Natural killer cell (primary cell): ENCODE measurements at places on chromosomes 2 and 18. TPM values are rescaled to one million over a fixed set of nuclear protein-coding genes. Genes with fewer than 3 reads are reported as not detected.

- no peak for DNase-seq
These were observed 73.1 kb downstream of the TLK1 start for GRCh38 chr2:171087547-171087946.

- no peak for DNase-seq
These were observed 74.6 kb downstream of the PID1 start for GRCh38 chr2:229196448-229196847.

SLC4A5 gene
- 8.4 TPM for total RNA-seq

DNA sequence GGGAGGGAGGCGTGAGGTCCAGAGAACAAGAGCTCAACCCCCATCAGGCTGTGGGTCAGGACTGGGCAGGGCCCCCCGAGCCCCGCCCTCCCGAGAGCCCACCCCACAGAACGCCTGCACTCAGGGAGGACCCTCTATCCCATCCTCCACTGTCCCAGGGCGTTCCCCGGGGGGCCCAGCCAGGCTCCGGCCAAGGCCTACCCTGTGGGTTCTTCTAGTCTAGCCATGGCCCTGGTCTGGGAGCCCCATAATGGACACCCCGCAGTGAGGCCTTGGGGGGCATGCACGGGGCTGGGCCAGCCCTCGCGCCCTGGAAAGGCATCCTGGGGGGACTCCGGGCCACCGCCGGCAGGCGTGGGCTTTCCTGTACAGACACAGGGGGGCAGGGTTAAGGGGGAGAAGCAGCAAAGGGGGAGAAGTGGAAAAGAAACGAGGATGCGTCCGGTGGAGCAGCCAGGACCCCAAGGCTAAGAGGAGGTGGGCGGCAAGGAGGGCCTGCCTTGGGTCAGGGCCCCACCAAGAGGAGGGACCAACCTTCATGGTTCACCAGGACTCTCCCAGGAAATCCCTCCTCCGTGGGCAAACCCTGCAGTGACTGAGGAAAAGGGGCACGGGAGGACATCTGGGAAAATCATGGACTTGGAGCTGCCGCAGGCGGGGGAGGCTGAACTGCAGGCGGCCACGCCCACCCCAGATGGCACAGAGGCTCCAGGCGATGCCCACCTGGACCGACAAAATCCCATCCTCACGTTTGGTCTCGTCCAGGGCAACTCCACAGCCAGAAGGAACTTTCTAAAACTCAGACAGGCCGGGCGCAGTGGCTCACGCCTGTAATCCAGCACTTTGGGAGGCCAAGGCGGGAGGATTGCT, 2.7 kb upstream of the CROCC2 start:
- no peak for DNase-seq

DNA sequence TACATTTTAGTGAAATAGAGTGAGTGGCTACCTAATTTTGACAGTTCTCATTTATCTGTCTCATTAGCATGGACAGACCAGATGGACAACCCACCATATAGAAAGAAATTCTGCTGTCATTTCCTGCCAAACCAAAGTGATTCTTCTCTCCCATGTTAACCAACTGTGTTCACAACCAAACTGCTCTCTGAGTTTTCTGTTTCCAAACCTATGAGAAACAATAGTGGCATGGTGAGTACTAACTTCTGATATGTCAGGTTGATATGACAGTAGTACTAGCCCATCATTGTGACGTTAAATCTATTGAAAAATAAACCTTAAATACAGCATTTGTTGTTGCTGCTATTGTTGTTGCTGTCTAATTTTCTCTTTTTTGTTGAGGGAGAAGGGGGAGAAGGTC, 72.7 kb downstream of the IKZF2 start:
- no peak for DNase-seq

DNA sequence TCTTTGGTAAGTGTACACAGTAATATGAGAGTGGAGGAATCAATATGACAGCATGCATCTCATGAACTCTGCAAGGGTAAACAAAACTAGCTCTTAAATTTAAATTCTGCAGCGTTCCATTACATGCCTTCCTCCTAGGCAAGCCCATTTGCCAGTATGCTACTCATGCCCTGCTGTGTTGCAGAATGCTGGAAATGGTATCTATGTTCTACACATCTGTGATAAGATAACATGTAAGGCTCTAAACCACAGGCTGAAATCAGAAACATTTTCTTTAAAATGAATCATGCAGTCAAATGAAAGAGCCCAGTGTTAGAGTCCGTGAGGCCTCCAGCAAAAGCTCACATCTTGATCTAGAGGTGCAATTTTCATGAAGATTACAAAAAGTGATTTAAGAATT, 112.8 kb upstream of the FN1 start:
- DNase-seq = no peak

GRCh38 chr18:73690222-73690621, 457.4 kb downstream of the FBXO15 start:
- DNase-seq = no peak

GRCh38 chr2:147345246-147345645, 499.6 kb upstream of the ACVR2A start:
- DNase-seq = no peak

- no peak for DNase-seq
These were observed 141.4 kb downstream of the SPP2 start for GRCh38 chr2:234191819-234192407.

GRCh38 chr2:102356381-102356712, 751 bp downstream of the IL18R1 start:
- DNase-seq = no peak

LOXHD1 gene
- total RNA-seq = 0.14 TPM

DNA sequence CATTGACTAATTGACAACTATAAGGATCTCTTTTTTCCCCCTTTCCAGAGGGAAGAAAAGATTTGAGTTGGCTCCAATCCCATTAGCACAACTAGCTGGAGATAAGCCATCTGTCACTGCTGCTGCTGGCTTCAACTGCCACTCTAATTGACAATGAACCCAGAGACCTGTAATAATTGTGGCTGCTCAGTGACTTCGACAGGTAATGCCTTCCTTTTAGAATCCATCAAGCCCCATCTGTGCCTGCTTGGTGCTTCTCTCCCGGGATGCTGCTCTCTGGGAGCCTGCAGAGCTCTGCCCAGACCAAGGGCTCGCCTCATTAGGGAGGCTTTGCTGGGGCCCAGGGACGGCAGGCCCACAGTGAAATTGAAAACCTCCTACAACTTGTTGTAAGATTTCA, 376.7 kb upstream of the SOX11 start:
- no peak for DNase-seq

DNA sequence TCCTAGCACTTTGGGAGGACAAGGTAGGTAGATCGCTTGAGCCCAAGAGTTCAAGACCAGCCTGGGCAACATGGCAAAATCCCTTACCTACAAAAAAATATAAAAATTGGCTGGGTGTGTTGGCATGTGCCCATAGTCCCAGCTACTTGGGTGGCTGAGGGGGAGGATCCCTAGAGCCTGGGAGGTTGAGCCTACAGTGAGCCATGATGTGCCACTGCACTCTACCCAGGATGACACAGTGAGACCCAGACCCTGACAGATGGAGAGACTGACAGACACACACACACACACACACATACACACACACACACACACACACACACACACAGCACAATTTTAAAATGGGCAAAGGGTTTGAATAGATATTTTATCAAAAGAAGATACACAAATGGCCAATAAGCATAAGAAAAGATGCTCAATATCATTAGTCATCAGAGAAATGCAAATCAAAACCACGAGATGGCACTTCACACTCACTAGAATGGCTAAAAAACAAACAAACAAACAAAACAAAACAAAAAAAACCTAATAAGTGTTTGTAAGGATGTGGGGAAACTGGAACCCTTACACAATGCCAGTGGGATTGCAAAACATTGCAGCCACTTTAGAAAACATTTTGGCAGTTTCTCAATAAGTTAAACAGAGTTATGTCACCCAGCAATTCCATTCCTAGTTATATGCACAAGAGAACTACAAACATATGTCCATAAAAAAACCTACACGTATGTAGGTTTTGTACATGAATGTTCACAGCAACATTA, 42.3 kb downstream of the BAZ2B start:
- DNase-seq = no peak

DNA sequence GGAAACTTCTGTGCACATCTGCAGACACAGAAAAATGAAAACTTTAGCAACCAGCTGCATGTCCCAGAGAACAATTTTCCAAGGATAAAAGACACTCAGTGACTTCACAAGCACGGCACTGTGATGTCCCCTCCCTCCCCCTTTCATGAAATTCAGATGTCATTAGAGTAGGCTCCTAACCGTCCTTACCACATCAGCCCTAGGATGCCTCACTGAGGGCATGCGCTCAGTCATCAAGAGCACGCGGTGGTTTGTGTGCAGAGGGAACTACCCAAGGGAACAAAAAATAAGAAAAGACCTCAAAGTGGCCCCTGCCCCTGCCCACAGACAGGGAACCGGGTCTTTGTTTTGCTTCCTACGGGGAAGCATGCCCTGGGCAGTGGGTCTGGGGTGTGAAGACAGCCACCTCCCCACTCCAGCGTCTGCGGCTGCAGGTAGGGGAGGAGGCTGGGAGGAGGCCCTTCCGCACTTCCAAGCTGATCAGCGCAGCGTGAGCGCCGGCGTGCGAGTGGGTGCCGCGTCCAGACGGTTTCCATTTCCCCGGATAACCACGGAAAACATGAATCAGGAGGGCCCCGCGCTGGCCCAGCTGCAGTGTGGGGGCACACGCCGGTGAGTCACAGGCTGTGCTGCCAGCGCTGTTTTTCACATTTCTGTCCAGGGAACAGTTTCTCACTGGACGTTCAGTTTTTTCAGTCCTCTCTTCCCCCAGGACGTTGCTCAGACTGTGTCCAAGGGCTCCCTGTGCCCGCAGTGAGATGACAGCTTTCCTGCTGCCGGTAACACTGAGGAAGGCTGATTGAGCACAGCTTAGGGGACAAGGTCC, 70.6 kb downstream of the COPS8 start:
- DNase-seq = no peak

DNA sequence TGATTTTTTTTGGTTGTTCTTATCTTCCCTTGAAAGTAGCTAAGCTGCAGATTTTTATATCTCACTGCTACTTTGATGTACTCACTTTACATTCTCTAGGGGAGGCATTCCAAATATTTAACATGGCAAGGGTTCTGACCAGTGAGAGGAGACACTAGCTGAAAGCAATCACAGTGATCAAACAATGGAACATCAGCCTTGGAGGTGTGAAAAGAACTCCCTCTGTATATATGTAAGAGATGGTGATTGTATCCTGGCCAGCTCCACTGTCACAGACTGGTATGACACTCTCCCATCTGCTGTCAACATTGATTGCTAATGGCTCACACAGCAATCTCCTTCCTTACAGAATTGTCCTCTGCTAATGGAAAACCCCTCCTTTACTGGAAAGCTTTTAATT, 291.7 kb upstream of the CDH19 start:
- no peak for DNase-seq

DNA sequence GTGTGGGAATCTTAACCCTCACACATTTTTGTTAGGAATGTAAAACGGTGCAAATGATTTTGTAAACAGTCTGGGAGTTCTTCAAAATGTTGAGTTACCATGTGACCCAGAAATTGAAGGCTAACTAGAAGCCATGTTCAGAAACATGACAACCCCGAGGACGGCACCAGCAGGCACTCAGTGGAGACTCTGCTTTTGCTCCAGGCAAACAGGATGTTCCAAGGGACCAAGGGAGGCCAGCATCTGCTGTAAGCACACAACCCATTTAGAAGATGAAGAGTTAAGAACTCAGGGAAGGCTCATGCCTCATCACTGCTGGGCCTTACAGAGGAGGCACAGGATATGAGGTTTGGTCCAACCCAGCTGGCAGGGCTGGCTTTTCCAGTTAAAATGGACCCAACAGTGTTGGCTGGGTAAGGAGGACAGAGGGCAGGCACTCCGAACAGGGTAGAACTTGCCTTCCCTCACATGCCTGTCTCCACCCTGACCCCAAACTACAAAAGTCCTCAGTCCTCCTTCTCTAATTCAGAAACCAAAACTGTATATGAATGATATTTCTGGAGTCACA, 23.6 kb downstream of the PARD6G start:
- DNase-seq = no peak

GRCh38 chr2:179983250-179983932, 23.7 kb downstream of the CWC22 start:
- no peak for DNase-seq

CCDC148 gene
- total RNA-seq = not detected

TMEM182 gene
- 4.9 TPM for total RNA-seq

- DNase-seq = no peak
These were observed 3.7 kb downstream of the SP140L start for GRCh38 chr2:230330725-230331124.

DNA sequence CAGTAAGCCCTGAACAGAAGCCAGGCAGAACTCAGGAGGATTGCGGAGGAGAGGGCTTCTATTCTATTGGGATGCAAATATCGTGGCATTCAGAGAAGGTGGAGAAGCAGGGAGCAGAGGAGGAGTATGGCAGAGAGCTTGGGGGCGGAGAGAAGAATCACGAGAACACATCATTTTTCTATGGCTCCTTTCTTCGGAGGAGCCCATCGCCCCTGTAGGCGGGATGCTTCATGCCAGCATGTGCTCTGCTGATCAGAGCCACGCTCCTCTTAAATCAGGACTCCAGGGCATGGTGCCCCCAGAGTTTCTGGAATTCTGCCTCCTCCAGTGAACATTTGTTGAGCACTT, 71.1 kb downstream of the CIB4 start:
- no peak for DNase-seq

DNA sequence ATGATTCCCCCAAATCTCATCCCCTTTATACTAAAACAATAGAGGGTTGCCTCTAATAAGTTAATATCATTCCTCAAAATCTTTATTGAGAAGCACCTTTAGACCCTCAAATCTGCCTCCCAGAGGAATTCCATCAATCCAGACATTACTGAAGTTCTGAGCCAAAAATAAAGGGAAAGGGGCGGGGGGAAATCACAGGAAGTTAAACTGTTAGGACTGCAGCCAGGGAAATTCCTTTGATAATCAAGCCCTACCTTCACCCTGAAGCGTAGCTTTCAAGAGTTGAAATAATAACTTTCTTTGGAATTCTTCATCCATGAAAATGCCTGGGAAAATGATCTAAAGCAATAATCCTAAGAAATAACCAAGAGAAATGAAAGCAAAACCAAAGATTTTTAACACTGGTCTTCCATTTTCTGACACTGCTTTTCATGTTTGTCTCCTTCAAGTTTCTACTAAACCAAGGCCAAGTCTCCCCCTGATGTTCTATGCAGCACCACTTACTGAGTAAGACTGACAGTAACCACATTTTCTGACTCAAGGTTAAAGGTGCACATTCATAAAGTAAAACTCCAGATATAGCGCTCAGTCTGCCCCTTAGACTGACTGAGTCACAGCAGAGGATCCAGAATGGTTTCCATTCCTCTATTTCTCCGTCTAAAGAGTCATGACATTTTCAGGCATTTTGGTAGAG, 78.2 kb downstream of the TCF4 start:
- no peak for DNase-seq
